ENCODE measurements at places on chromosomes 4 and X. TPM values are rescaled to one million over a fixed set of nuclear protein-coding genes. Genes with fewer than 3 reads are reported as not detected.
A peak's percentile ranks its signal among the peaks of the same experiment; 100 is the strongest.

- no peak for DNase-seq
These were observed 20.5 kb upstream of the AFM start for GRCh38 chr4:73460913-73461522.

DNA sequence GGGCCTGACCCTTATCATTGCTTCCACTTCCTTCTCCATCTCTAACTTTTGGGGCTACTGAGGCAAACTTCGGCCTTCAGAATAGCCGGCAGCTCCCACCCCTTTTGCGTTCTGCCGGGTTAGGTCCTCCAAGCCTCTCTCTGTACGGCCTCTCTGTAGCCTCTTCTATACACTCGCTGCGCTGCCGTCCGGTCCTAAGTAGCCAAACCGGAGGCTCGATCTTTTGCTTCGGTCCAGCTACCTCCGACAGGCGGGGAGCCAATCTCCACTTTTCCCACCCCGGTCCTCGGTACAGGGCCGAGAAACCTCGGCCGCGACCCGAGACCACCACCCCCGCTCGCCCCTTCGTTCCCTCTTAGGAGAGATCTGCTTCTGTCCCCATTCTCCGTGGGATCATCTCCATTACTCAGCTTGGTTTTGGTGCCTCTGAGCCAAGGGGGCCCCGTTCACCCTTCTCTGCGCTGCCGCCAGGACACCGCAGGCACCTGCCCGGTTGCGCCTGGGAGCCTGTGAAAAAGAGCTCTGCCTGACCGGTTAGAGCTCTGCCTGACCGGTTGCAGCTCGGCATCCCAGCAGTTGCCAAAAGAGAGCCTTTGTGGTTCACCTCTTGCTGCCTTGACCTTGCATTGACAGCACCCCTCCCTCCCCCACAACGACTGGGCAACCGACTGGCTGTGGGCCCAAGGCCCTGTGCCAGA, 1.0 kb upstream of the HTR2C start:
- no peak for DNase-seq

The TNIP2 gene
- 107 TPM for polyA plus RNA-seq

- no peak for DNase-seq
These were observed 15.1 kb upstream of the AFF1 start for GRCh38 chr4:86919561-86920223.

GRCh38 chrX:118688935-118689334, 38.5 kb upstream of the IL13RA1 start:
- no peak for DNase-seq

GRCh38 chrX:12985331-12985730, 10.4 kb downstream of the TMSB4X start:
- DNase-seq: no peak

The MAGEA9B gene
- 0.04 TPM for polyA plus RNA-seq

- no peak for DNase-seq
These were observed 119.5 kb upstream of the SCML1 start for GRCh38 chrX:17617806-17618205.

GRCh38 chrX:133323431-133323830, 91.9 kb downstream of the GPC4 start:
- DNase-seq: no peak

The GABRE gene
- polyA plus RNA-seq: not detected

The HSFX3 gene
- polyA plus RNA-seq: not detected

The GYPB gene
- not detected for polyA plus RNA-seq

- DNase-seq: no peak
These were observed 97.6 kb downstream of the SLC34A2 start for GRCh38 chr4:25753239-25753638.

GRCh38 chr4:55512922-55513571, 33.7 kb downstream of the CLOCK start:
- no peak for DNase-seq

The LRIT3 gene
- polyA plus RNA-seq: 0.21 TPM

- no peak for DNase-seq
These were observed 12.2 kb upstream of the EDA start for GRCh38 chrX:69603566-69604194.

DNA sequence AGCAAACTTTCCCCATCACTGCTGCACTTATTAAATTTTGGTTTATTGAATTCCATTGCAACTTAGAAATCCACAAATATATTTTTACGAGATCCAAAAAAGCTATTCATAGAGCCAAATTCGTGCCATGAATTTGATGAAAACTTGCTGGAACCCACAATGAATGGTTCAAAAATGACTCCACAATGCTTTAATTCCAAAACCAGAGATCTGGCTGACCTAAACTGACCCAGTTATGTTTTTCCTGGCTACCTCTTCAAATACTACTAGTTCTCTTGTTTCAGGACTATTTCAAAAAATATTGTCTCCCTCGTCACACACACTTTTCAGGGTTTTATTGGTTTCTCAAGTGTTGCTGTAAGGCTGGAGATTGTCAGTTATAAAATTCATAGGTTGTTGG, 474.8 kb downstream of the PDGFC start:
- no peak for DNase-seq

DNA sequence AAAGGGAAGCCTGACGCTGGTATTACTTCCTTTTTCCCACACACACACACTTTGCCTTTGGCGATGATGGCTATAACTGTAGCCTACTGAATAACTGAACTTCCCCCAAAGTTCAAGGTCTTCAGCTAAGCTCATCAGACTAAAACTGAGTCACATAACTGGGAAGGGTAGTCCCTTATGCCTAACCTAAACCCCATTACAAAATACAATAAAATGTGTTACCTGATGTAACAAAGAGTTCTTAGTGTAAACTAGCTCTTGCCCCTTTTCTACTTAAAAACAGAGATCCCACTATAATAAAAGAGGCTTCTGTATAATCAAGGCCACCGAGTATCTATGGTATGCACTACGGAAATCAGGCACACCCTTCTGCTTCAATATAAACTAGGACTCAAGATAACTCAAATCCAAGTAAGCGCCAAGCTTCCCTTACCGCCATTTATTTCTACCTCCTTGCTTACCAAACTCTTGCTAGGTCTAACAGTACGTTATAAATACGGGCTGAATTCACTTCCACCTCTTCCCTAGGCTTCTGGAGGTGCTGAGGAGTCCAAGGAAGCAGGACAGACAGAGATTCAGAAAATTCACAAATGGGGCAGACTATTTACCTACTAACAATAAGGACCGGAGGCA, 2.4 kb downstream of the OTUD4 start:
- DNase-seq: peak; percentile 40

The FAM53A gene
- polyA plus RNA-seq: 3.2 TPM

The AASDH gene
- 8.8 TPM for polyA plus RNA-seq

The NPY5R gene
- not detected for polyA plus RNA-seq

GRCh38 chr4:56099378-56099786, 150.6 kb downstream of the CEP135 start:
- DNase-seq: no peak

The RAP1GDS1 gene
- 23.6 TPM for polyA plus RNA-seq

The DRP2 gene
- polyA plus RNA-seq: 0.04 TPM

GRCh38 chr4:149741186-149741831, 74.3 kb downstream of the IQCM start:
- DNase-seq: no peak

DNA sequence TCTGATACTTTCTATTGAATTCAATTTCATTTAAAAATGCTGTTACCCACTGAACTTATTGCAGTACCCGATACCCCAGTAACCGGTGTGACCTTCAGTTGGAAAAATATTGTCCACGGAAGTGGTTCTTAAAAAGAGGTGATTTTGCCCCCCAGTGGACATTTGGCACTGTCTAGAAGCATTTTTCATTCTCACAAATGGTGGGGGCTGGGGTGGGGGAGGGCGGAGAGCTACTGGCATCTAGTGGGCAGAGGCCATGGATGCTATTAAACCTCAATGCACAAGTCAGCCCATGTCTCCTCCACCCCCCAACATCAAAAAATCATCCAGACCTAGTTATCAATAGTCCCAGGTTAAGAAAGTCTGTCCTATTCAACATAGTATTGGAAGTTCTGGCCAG, 19.6 kb upstream of the CHM start:
- DNase-seq: peak; percentile 9

- no peak for DNase-seq
These were observed 49.3 kb upstream of the EOLA2 start for GRCh38 chrX:149987613-149988012.

The TAF7L gene
- 0.07 TPM for polyA plus RNA-seq

- DNase-seq: no peak
These were observed 30.0 kb upstream of the RNF128 start for GRCh38 chrX:106696502-106696901.

All from B cell (primary cell).